ENCODE measurements at places on chromosomes 1 and 21.

DNA sequence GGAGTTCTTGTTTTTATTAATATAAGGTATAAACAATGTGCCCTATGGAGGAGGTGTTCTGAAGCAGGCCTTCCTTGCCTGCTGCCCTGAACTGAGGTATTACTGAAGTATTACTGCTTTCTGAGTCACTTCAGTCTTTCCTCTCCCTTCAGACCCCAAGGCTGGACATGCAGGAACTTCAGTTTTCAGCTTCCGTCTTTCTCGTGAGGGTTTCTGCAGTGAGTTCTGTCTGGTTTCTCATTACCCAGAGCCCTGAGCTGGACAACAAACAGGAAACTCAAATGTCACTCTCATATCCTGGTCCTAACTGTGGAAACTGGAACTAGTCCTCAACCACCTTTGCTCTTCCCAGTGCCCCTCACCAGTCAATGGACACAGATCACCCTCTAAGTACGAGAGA lies 46.8 kb downstream of the ELAVL4 start:
- DNase-seq, result no peak

DNA sequence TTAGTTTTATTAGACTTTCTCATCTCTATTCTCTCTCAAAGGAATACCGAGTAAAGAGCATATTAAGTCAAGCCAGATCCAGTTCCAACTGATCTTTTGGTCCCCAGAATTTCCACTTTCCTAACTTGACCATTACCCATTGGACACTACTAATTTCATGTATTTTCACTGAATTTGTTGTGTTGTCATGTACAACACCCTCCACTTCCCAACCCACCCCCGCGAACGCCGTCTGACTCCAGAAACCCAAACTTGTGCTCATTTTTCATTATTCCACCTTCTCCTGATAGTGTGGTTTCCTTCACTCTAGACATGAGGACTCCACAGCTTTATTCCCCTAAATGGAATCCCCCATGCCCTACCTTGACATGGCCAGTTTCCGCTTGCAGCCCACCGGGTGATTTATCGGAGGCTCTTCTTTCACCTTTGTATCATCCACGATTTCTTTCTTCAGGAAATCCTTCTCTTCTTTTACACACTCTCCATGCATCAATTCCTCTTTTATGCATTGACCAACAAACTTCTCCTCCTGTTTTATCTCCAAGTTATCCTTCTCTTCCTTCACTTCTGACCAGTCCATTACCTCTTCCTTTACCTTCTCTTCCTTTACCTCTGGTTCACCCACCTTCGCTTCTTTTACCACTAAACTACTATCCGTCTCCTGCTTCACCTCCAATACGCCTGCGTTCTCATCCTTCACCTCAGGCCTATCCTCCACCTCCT lies 805 bp downstream of the ZNHIT6 start:
- no peak for DNase-seq

DNA sequence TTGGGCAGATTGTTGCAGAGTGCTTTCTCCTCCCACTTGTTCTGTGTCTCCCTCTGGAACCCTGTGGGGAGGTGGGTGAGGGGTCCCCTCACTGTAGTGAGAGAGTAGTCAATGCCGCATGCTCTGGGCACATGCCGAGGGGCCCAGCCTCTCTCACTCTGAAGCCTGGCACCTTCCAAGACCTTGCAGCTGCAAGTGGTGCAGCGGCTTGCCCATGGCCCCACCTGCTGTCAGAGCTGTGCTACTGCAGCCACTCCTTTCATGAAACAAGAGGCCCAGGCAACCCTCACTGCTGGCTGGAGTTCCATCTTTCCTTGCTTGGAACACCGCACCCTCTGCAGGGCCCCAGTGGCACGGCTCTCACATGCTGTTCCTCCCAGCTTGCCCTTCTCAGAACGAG lies 58.4 kb upstream of the COL6A1 start:
- DNase-seq, result no peak

GRCh38 chr21:15192243-15192642 lies 127.4 kb upstream of the NRIP1 start:
- DNase-seq, result no peak

DNA sequence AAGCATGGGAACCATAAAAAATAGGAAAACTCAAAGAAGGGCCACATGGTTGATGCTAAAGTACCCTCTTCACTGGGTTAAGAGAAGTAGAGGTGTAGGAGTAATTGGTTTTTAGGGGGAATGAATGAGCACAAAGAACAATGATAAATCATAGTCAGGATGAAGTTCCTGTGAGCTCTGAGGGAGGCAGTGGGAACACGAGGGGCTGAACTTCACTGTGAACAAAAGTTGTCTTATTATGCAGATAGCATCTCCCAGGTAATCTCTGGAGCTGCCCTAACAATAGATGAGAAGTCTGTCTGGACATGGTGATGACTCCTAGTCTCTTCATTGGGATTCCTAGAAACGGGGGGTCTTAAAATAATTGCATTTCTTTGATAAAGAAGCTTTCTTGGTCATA lies 127.9 kb downstream of the DNM3 start:
- DNase-seq, result no peak

DNA sequence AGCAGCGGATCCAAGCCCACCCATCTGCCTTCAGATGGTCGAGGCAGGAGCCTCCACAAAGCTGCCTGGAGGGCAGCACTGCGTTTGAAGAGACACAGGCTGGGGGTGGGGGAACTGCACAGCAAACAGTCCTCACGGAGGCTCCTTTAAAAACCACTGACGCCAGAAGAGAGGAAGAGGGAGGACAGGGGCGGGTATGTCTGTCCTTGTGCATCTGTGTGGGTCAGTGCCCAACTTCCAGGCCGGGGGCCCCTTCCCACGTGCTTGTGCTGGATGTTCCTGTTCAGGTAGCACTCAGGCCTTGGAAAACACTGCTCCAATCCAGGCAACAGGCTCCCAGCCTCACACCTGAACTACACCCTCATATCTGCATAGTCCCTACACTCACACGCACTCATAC lies 7.7 kb downstream of the AHDC1 start:
- no peak for DNase-seq
